ENCODE measurements at places on chromosomes 6 and 20.
A peak's percentile ranks its signal among the peaks of the same experiment; 100 is the strongest.

- no peak for DNase-seq
Measured at GRCh38 chr20:10985536-10985935, 311.7 kb upstream of the JAG1 start.

DNA sequence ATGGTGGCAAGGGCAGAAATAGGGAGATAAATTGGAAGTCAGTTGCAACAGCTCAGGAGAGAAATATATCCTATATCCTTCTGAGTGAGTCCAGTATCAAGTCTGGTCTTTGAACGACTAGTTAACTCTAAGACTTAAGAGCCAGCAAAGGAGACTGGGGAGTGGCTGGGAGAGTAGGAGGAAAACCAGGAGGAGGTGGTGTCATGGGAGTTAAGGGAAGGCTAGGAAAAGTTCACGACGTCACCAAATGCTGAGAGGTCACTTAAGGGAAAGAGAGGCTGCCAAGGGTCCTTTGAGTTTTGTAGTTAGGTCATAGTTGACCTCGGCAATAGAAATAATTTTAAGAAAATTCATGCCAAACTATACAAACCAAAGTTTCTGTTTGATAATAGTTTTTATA lies 25.1 kb downstream of the ACOT13 start:
- no peak for DNase-seq

DNA sequence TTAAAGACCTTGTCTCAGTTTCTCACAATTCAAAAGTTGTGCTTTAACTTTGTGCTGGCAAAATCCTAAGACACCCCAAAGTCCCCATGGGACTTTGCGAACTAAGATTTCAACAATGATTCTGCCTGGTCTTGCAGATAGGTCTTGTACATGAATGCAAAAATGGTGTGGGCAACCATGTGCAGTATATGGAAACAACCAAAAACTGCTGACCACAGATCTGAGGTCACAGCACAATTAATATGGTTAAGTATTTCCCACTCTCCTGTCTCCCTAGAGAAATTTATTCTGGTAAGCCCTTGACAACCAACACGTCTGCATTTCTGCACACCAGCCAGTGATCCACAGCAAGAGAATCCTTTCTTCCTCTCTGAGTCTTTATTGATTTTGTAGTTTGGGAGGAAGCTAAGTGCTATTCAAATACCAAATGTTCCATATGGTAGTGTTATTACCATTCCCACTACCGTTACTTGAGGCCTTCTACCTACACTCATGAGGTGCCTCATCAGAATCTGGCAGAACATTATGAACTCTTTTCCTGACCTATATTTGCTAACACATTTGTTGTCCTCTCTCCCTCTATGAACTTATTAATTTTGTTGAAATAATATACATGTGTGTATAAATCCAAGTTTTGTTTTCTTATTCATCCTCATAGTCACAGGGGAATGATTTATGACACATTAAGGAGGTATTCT lies 178.7 kb downstream of the ATXN1 start:
- no peak for DNase-seq

- DNase-seq = no peak
Measured at GRCh38 chr6:24539416-24539815, 44.6 kb downstream of the ALDH5A1 start.

DNA sequence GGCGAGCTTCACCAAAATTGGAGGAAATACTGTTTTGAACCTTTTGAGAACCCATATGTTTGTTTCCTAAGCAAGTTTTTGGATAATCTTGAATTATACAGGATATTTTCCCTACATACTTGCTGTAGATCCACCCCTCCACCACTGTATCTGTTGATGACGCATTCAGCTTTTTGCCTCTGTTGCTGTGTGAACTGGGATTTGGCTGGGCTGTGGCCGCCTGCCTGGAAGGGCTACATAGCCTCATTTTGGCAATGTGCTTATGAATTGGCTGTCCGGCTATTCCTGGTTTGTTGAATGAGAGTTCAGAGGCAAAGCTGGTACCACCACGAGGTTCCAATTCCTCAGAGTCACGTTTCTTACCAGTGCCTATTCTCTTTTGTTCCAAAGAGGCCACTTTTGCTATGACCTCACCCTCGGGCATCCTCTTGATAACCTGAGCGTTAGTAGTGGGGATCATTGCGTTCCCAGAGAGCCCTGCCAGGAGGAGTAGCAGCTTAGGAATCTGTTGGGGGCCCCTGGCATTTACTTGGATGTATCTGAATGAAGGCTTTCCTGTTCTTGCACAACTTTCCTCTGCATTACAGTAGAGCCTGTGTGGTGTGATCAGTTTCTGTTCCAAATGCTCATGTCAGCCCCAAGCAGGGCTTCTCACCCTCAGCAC lies 6.4 kb downstream of the FAM83D start:
- DNase-seq = no peak

GRCh38 chr6:142088858-142089216 lies 43.9 kb upstream of the GJE1 start:
- no peak for DNase-seq

GRCh38 chr6:1604158-1605003 lies 5.3 kb upstream of the FOXC1 start:
- no peak for DNase-seq

DNA sequence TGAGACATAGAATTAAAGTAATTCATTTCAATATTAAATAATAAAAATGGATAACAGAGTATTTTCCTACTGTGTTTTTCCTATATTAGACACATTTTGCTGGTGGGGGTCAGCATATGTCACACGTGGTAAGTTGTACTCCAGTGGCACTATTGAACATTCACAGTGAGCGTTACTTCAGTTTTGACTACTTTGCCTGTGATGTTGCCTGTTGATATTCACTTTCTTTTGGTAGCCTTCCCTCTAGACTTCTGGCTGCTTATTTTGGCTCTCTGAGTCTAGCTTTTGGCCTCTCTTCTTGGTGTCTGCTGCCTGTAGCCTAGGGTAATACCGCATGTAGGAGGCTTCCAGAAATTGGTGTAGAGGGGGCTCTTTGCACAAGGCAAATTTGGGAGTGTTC lies 64.4 kb upstream of the TFB1M start:
- no peak for DNase-seq

- no peak for DNase-seq
Measured at GRCh38 chr20:59014680-59015389, 4.4 kb upstream of the TUBB1 start.

DNA sequence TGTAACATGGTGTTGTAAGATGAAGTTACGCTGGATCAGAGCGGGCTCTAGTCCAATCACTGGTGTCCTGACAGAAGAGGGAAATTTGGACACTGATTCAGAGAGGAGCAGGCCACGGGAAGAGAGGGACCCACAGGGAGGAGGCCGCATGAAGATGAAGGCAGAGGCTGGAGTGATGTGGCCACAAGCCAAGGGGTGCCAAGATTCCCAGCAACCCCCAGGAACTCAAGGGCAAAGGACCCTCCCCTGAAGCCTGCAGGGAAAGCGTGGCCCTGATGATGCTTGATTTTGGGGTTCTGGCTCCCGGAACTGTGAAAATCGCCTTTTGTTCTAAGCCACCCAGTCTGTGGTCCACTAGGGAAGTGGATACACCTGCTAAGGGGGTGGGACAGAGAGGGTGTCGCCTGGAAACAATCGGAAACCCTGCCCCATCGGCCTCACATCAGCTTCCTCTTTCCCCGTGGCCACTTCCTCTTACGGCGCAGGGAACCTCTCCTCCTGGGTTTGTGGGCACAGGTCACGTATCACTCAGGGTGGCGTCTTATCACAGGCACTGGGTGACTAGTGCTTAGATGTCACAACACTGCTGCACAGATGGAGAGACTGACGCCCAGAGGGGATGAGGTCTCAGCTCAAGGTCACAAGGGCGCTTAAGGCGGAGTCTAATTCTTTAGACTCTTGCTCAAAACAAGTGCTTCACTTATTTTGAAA lies 58.0 kb downstream of the SULF2 start:
- peak; percentile 62 for DNase-seq

- DNase-seq = no peak
Measured at GRCh38 chr6:40844246-40844645, 194.8 kb downstream of the UNC5CL start.

- DNase-seq = no peak
Measured at GRCh38 chr20:32325706-32326503, 32.2 kb upstream of the ASXL1 start.

DNA sequence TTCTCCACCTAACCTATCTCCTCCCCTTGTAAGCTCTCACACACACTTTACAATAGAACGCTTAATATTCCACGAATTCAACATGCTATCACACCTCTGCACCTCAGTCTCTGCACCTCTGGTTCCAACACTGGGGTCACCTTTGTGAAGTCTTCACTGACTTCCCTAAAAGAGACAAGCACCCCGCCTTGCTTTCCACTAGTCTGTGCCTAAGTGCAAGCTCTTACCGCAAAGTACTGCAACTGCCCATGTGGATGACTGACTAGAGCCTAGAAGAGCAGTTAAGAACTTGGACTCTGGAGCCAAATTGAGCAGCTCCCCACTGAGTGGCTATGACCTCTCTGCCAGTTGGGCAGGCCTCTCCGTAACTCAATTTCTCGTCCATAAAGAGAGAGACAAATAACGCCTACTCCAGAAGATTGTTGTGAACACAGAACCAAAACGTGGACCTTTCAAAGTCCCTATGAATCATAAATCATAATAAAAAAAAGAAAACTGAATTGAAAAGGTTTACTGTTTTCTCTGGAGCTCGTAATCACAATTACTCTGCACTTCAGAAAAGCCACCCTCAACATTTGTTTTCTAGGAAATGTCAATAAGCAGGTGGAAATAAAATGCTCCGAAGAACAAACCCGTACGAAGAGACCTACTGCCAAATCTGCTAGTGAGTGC lies 1.2 kb downstream of the IFNGR1 start:
- no peak for DNase-seq
